ENCODE measurements at places on chromosomes 1 and 21. TPM values are rescaled to one million over a fixed set of nuclear protein-coding genes. Genes with fewer than 3 reads are reported as not detected.

GRCh38 chr1:55364216-55364615 is 149.1 kb upstream of the USP24 start:
- no peak for DNase-seq

DNA sequence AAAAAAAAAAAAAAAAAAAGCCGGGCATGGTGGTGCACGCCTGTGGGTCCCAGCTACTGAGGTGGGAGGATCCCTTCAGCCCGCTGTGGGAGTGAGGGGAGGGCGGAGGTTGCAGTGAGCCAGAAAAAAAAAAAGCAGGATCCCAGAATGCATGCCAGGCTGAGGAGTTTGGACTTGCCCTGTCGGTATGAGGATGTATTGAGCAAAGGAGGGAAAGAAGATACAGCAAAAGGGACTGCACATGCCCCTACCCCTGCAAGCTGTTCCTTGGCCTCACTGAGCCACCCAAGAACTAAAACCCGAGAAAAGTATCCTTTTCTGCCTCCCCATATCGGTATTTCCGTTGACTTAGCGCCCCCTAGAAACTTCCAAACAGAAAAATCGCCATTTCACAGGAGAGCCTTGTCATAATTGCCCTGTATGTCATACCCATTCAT is 1.3 kb upstream of the GPATCH4 start:
- peak; percentile 46 for DNase-seq

- no peak for DNase-seq
Measured at GRCh38 chr1:73909043-73909562, 288.9 kb downstream of the LRRIQ3 start.

DNA sequence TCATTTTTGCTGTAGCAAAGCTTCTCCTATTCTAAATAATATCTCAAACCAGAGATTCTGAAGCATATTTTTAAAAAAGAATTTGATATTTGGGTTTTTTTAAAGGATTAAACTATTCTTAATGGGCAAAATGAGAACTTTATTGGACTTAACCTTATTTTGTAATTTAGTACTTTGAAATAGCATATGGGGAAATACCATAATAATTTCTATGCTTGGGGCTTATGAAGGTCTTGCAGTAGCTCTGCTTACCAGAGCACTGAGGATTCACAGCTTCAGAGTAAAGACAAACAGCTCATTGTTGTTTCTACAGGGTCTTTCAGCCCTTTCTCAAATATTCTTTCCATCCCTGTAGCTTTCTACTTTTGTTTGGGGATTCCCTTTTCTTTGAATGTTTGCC is 111.2 kb upstream of the ZNF648 start:
- no peak for DNase-seq

Gene NFASC
- total RNA-seq = not detected

Gene CFHR3
- total RNA-seq = not detected

Gene MYCL
- not detected for total RNA-seq

Gene HAO2
- total RNA-seq = not detected

Gene PER3
- 14.1 TPM for total RNA-seq

Gene CLCA4
- not detected for total RNA-seq
